Colonic mucosa (tissue), 4 donors: ENCODE measurements at places on chromosomes 6 and 20. TPM values are rescaled to one million over a fixed set of nuclear protein-coding genes. Genes with fewer than 3 reads are reported as not detected.

DNA sequence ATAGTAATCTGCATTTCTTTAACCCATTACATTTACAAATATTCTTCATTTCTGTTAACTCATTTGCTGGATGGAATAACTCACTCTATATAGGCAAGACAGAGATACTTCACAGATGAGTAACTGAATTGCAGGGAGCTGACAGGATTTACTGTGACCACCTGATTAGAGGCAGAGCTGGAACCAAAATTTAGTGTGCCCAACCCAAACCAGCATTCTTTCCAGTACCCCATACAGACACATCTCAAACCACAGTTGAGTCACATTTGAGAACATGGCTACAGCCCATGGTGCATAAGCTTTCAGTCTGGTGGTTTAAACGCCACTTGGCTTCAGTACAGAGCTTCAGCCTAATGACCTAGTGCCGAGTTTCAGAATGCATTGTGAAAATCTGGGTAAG lies 138.4 kb upstream of the TENT5A start:
- no peak for DNase-seq

DNA sequence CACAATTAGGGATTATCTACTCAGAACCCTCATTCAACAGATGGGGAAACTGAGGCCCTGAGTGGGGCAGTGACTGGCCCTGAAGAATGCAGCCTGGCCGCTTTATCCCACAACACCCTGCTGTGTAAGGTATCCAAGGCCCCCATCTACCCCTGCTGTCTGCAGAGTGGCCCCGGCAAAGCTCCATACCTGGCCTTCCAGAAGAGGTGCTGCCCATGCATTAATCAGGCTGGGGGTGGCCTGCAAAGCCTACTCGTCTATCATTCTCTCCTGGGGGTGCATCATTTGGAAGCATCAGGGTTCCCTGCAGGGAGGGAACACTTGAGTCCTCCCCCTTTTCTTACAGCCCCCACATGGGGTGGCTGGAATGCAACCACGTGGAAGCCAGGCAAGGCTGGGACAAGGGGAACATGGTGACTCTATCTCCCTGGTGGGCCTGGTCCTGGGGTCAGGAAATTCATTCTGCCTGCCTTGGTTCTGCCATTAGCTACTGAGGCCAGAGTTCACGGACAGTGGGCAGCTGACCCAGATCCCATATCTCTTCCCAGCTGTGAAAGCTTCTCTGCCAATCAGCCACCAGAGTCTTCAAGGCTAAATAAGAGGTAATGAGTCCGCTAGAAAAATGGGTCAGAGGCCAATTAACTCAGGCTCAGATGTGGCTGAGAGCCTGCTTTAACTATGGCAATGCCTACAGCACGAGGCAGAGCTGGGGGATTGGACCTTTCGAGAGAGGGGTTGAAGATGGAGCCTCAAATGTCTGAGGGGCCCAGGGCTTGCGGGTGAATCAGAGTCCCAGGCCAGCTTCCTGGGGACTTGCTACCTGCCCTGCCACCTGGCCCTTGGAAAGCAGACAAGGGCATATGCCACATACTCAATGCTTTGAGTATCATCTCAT lies 72.3 kb upstream of the TOX2 start:
- DNase-seq, result peak; percentile 16

- no peak for DNase-seq
Measured at GRCh38 chr6:160349814-160350350, 1.7 kb downstream of the SLC22A3 start.

GRCh38 chr6:7307533-7307932 lies 5.5 kb downstream of the SSR1 start:
- DNase-seq, result no peak

DNA sequence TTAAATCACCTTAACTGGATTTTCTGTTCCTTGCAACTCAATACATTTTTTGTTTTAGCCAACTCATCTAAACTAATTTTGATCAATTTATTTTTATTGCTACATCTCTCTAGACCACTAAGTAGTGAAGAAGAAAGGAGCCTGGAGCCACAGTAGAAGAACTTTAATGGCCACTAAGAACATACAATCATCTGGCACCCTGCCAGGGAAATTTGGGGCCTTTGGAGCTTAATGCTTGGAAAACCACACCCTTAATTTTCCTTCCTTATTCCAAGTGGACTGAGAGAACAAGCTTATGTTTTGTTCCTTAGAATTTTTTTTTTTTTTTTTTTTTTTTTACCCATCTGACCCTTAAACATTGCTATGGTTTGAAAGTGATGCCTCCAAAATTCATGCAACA lies 12.0 kb upstream of the GMDS start:
- peak; percentile 93 for DNase-seq

The LRRN4 gene
- total RNA-seq, result not detected
